Stimulated activated CD4-positive, alpha-beta T cell treated with anti-CD3 and anti-CD28 coated beads, Interleukin-15, amount 100 ng/mL, for 1 hour (primary cell): ENCODE measurements at places on chromosomes 2 and 18.

DNA sequence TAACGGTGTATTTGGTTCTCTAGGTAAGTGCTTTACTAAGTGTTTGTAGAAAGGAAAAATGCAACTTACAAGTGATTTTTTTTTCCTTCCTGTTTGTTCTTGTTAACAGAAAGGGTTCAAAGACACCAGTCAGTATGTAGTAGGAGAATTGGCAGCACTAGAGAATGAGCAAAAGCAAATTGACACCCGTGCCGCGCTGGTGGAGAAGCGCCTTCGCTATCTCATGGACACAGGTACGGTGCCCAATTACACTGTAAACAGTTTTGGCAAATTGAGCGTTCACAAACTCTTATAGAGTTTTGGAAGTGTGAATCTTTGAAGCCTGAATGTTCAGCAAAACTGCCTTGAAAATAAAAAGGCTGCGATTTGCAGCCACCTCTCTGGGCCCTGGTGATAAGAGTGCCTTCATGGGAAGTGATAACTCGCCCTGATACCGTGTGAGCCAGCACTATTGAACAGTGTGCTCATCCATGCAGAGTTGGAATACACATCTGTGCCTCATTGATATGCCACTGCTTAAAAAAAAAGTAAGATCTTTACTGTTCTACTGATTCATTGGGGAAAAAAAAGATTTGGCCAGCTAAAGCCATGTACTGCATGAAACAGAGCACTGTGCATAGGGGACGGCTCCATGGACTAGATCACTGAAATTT, 54.0 kb upstream of the OTX1 start:
- DNase-seq: no peak

DNA sequence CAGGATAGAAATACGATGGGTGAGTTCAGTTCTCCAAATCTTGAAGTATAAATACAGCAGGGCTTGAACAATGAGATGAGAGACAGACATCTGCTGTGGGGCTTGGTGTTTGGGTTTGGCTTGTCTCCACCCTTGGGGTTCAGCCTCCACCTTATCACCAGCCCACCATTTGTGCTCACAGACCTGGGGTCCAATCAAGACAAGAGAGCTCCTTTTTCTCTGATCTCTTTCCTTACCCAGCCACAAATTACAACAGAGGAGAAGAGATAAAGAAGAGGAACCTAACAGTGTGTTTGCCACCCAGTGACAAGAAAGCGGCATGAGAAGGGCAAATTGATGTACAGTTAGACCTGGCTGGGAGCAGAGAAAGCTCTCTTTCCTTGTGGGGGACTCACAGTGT, 204.5 kb upstream of the CXCR4 start:
- no peak for DNase-seq

DNA sequence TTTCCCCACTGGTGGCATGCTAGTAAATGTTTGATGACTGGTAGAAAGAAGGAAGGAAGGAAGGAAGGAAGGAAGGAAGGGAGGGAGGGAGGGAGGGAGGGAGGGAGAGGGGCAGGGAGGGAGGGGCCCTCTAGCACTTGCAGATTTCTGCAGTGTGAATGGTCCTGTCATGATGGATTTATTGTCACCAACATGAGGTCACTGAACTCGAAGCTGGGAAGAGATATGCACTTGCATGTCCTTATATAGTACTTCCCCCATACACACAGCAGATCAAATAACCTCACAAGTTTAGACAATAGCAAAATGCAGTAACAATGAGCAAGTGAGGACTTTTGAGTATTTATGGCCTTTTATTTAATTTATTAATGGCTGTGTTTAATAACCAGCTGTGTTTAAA, 44.5 kb upstream of the CXCR4 start:
- DNase-seq: no peak

GRCh38 chr2:190718652-190719526, 70.0 kb downstream of the NAB1 start:
- DNase-seq: no peak

- no peak for DNase-seq
These were observed 54.1 kb downstream of the ETAA1 start for GRCh38 chr2:67451086-67451832.

DNA sequence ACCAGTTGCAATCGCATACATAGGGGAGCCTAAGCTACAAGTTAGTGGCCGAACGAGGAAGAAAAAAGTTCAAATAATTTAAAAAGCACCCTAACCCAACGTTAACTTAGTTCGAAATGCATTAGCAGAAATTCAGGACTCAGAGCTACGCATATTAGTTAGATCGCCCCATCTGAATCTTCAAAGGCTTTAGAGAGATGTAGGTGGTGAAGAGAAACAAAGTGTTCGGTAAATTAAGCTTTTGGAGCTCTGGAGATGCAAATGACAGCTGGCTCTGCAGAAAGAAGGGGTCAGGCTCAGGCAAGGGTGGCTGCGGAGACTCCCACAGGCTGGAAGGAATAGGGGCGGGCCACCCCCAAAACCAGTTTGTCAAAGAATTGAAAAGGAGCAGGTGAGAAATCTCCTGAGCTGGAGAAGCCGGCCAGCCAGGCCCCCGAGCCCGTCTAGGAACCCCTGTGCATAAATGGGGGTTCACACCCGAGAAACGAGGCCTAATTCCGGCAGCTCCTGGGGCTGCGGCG, 621 bp downstream of the TXNL1 start:
- peak; percentile 3 for DNase-seq

- no peak for DNase-seq
These were observed 71.1 kb downstream of the DYSF start for GRCh38 chr2:71524476-71524875.

- no peak for DNase-seq
These were observed 355.4 kb upstream of the GULP1 start for GRCh38 chr2:187936228-187936627.

DNA sequence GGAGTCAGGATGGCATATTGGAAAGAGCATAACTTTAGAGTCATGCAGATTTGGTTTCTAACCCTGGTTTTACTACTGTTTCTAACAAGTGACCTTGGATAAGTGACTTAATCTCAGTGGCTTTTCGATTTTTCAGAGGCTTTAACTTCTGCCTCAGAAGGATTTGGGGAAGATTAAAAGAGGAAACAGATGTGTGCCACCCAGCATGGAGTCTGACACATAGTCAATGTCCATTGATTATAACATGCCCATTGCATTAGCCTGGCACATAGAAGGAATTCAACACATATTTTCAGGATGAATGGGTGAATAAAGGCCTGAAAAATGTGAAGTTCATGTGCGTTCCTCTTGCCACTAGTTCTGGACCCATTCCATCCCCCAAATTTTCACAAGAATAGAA, 438.2 kb downstream of the EPHA4 start:
- no peak for DNase-seq

DNA sequence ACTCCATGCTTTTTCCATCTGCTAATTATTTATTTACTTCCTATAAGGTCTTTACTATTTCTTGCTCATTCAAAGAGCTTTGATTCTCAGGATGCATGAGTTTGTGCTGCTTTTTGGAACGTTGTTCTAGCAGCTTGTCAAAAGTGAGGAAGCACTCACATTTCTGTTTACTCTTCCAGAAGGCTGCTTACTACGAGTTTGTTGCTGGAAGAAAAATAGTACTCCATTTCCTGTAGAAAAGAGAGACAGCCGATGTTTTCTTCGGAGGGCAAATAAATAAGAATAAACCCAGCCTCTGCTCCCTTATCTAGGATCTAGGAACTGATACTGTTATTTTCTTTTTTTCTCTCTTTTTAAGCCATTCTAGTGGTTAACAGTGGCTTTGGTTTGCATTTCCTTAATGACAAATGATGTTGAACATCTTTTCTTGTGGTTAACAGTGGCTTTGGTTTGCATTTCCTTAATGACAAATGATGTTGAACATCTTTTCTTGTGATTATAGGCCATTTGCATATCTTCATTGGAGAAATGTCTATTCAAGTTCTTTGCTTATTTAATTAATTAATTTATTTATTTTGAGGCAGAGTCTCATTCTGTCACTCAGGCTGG, 20.5 kb downstream of the CYP27A1 start:
- DNase-seq: no peak

GRCh38 chr2:147297820-147298219, 547.0 kb upstream of the ACVR2A start:
- DNase-seq: peak; percentile 1

DNA sequence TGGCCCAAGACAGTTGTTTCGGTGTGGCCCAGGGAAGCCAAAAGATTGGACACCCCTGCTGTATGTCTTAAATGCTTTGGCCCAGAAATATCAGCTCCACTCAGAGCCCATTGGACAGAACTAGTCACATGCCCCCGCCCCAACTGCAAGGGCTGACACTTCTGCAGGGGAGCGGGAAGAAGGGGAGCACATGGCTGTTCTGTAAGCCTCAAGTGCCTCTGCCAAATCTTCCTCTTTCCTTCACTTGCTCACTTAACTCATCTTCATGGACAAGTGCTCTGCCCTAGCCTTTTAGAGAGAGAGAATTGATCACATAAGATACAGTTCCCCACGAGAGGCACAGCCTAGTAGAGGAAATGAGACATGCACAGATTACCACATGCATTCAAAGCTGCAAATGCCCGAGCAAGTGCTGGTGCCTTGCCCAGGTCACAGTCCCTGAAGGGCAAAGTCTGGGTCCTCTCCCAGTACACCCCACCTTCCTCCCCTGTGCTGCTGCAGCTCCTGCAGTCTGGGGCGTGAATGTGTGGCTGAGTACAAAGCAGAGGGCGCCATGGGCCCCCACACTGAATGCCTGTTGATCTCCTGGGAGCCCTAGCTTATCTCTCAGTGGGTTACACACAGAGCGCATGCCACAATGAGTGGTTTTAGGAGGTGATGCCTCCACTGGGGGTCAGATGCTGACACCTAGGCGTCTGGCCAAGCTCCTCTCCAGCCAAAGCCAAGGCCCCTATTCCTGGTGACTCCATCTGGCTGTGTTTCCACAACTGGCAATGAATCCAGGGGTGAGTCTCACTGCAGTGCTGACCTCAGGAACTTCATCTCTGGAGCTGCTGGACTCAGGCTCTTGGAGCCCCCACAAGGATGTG, 135.3 kb downstream of the CTIF start:
- no peak for DNase-seq

- DNase-seq: no peak
These were observed 12.9 kb upstream of the SLC66A3 start for GRCh38 chr2:11142330-11142729.

DNA sequence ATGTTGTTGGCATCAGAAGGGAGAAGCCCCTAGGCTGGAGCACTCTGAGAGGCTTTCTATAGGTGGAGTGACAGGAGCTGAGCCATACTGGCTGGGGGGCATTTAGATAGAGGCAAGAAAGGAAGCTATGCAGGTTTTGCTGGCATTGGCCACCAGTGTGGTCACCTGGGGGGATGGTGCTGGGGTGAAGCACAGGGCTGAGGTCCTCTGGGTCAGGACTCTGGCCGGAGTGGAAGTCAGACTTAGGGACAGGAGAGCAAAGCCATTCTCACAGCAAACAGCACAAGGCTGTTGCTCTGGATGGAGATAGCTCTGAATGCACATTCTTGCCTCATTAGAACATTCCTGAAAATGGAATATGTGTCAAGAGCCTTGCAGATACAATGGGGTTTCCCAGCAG, 47.4 kb downstream of the NTSR2 start:
- DNase-seq: no peak

DNA sequence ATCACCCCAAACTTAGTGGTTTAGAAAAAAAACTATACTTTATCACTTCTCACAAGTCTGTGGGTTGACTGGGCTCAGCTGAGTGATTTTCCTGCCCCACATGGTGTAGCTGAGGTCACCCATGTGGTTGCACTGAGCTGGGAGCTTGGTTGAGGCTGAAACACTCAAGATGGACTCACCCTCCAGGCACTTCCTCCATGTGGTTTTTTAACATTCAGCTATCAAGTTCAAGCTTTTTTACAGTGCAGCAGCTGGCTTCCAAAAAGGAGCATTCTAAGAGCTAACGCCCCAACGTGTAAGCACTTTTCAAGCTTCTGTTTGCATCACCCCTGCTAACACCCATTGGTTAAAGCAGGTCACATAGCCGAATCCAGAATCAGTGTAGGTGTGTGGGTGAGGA, 105.9 kb upstream of the CREB1 start:
- DNase-seq: no peak

GRCh38 chr18:7458884-7459283, 108.2 kb upstream of the PTPRM start:
- no peak for DNase-seq

- no peak for DNase-seq
These were observed 463.6 kb upstream of the CRIM1 start for GRCh38 chr2:35891936-35892335.

GRCh38 chr2:237199577-237199976, 113.9 kb downstream of the COPS8 start:
- DNase-seq: no peak
